ENCODE measurements at places on chromosomes 7 and 10. TPM values are rescaled to one million over a fixed set of nuclear protein-coding genes. Genes with fewer than 3 reads are reported as not detected.

GRCh38 chr10:23364378-23364777 lies 19.8 kb upstream of the C10orf67 start:
- H3K27ac ChIP-seq, result no peak overlapping the region
- H3K4me1 ChIP-seq, result no peaks in the 10 kb centered on the region
- no peak for DNase-seq
- no peaks in the 10 kb centered on the region for H3K27me3 ChIP-seq
- H3K4me3 ChIP-seq, result no peak overlapping the region
- no peaks in the 10 kb centered on the region for H3K36me3 ChIP-seq

The TMEM26 gene
- polyA plus RNA-seq, result 13.6 TPM

DNA sequence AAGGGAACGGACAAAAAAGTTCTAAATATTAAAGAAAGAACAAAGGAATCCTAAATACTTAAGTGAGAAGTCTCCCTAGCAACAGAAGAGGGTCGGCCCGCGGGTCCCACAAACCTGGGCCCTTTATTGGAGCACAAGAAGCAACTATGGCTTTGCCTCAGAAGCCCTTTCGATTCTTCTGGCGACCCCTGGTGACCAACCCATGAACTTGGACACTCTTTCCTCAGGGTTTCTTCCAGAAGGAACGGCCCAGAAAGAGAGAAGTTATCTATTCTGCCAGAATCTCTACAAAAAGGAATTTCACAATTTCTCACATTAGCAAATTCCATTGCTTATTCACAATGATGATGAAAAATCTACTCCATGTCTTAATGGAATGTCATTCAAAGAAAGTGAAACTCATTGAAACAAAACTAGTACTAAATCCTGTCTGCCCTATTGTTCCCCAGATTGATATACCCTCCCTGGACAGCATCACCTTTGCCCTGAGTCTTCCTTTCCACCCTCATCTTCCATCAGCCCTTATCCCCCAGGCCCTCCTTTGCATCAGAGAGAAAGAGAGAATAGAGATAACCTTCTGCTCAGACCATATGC lies 43.7 kb downstream of the CPVL start:
- H3K36me3 ChIP-seq, result no peaks in the 10 kb centered on the region
- H3K27ac ChIP-seq, result no peak overlapping the region
- H3K4me3 ChIP-seq, result no peak overlapping the region
- no peaks in the 10 kb centered on the region for H3K4me1 ChIP-seq

- DNase-seq, result no peak
- H3K27ac ChIP-seq, result no peak overlapping the region
- no peak overlapping the region for H3K4me3 ChIP-seq
- H3K4me1 ChIP-seq, result no peaks in the 10 kb centered on the region
- no peaks in the 10 kb centered on the region for H3K36me3 ChIP-seq
Observed at GRCh38 chr10:12750526-12751201, 250.8 kb downstream of the CCDC3 start.

DNA sequence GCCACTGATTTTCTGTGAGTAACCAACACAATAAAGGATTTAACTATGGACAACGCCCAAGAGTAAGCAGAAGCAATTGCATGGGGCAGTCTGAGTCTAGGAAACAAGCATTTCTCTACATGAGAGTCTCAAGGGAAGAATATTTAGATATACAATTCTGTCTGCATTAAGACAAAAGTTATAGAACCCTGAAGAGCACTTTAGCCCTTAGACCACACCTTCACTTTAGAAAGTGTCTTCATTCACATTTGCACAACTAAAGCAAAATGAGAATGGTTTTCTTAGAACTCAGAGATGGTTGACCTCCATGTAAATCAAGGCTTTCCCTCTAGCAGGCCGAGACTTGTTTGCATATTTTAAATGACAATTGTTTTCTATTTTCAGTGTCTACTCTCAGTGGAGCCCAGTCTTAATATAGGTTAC lies 25.5 kb upstream of the TRIM24 start:
- H3K36me3 ChIP-seq, result no peaks in the 10 kb centered on the region
- H3K4me1 ChIP-seq, result no peaks in the 10 kb centered on the region
- no peak overlapping the region for H3K4me3 ChIP-seq
- DNase-seq, result no peak
- H3K27me3 ChIP-seq, result no peaks in the 10 kb centered on the region

GRCh38 chr7:155234158-155234492 lies 63.6 kb upstream of the INSIG1 start:
- DNase-seq, result peak; percentile 66
- H3K4me3 ChIP-seq, result no peak overlapping the region
- H3K36me3 ChIP-seq, result no peaks in the 10 kb centered on the region
- no peaks in the 10 kb centered on the region for H3K4me1 ChIP-seq
- H3K27me3 ChIP-seq, result no peaks in the 10 kb centered on the region

The ACTL6B gene
- polyA plus RNA-seq, result 2.1 TPM

The MYPN gene
- 2.3 TPM for polyA plus RNA-seq

GRCh38 chr10:11720260-11720741 lies 21.9 kb upstream of the ECHDC3 start:
- no peaks in the 10 kb centered on the region for H3K27me3 ChIP-seq

GRCh38 chr10:4656576-4657194 lies 169.3 kb upstream of the AKR1E2 start:
- H3K4me1 ChIP-seq, result no peaks in the 10 kb centered on the region
- H3K36me3 ChIP-seq, result no peaks in the 10 kb centered on the region
- peak; percentile 65 for DNase-seq
- H3K27me3 ChIP-seq, result no peaks in the 10 kb centered on the region
- H3K27ac ChIP-seq, result no peak overlapping the region
- no peak overlapping the region for H3K4me3 ChIP-seq

GRCh38 chr10:124647421-124648130 lies 96.6 kb downstream of the FAM53B start:
- H3K4me1 ChIP-seq, result peaks cover 71% of the 10 kb centered on the region
- H3K27ac ChIP-seq, result peak overlapping the region; percentile 46
- no peaks in the 10 kb centered on the region for H3K27me3 ChIP-seq

The CPA1 gene
- polyA plus RNA-seq, result 2.5 TPM

The LRRD1 gene
- 8.7 TPM for polyA plus RNA-seq

The BRI3 gene
- polyA plus RNA-seq, result 167 TPM

- peak overlapping the region; percentile 74 for H3K27ac ChIP-seq
- H3K27me3 ChIP-seq, result no peaks in the 10 kb centered on the region
- no peak for DNase-seq
- H3K4me1 ChIP-seq, result no peaks in the 10 kb centered on the region
Observed at GRCh38 chr7:134865001-134865845, 85.8 kb downstream of the CALD1 start.

GRCh38 chr10:54484186-54484585 lies 316.8 kb downstream of the PCDH15 start:
- H3K27me3 ChIP-seq, result no peaks in the 10 kb centered on the region
- H3K4me3 ChIP-seq, result no peak overlapping the region
- DNase-seq, result no peak
- no peaks in the 10 kb centered on the region for H3K4me1 ChIP-seq
- no peaks in the 10 kb centered on the region for H3K36me3 ChIP-seq

The SEMA3D gene
- 7.3 TPM for polyA plus RNA-seq

The INHBA gene
- polyA plus RNA-seq, result 2.5 TPM

All from testis (tissue), 5 donors.